Suppressor macrophage treated with lipopolysaccharide for 4 hours (primary cell): ENCODE measurements at places on chromosomes 7 and 10.

DNA sequence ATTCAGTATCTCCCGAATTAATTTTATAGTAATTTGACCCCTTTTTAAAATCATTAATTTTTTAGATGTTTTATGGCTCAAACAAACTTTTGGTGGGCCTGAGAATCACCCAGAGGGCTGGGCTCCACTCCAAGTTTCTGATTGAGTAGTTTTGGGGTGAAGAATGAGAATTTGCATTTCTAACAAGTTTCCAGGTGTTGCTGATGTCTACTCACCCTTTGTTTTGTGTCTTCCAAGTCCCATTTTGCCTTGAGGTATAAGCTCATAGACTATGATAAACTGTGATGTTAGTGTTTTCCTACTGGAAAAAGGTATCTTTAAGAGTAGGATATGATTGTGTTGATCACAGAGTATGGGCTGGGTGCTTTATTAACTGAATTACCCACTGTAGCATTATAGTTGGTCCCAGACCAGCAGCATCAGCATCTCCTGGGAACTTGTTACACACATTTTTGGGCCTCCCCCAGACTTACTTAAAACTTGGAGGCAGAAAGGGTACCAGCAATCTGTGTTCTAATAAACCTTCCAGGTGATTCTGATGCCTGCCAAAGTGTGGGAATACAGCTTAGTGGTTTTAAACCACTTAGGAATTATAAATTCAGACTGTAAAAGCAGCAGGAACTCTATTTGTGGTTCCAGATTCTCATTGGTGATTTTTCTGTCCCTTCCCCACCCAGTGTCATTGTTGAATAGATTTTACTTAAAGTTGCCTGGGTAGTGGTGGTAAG lies 19.1 kb downstream of the ZNRF2 start:
- DNase-seq = no peak

- DNase-seq = no peak
These were observed 86.2 kb downstream of the HECW1 start for GRCh38 chr7:43198599-43199090.

DNA sequence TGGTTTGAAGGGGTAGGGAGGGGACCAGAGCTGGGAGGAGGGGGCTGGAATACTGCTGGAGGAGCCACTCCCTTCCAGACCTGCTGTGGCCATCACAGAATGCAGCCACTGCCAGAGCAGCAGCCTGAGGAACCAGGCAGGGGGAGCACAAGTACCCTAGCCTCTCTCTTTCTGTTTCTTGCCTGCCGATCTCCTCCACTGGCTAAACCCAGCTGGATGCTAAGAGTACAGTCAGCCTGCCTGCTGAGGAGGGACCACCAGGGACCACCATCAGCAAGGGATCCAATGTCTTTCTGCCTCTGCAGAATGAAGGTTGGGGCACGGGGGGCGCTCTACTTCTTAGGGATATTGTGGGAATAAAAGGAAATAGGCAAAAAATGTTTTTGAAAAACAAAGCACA lies 4.7 kb downstream of the BLVRA start:
- DNase-seq = no peak

GRCh38 chr7:14195871-14196270 lies 206.4 kb upstream of the ETV1 start:
- no peak for DNase-seq

DNA sequence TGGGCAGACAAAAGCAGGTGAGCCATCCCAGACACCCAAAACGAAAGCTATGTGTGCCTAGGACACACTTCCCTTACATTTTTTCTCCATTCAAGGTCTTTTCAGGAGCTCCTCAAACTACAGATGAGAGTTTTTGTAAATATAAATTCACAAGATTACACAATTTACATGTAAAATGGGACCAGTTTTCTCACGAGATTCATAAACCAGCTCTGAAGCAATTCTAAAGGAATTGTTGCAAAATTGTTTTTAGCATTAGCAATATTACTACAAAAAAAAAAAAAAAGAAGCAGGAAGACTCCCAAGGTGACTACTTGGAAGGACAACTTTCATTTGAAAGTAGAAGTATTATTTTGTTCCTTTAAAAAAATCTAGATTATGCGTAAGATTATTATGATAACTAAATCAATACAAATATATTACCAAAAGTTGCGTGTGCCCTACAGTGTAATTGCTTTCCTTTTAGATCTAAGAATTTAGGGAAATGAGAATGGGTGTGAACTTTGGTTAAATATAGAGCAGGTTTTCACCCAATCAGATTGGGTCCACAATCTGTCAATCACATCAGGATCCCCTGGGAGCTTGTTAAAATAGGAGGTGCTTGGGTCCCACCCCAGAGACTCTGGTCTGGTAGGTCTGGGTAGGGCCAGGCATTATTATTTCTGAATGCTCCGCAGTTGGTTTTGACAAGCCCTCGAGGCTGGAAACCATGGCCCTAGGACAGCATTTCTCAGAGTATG lies 72.2 kb downstream of the TBXAS1 start:
- DNase-seq = peak; percentile 70

DNA sequence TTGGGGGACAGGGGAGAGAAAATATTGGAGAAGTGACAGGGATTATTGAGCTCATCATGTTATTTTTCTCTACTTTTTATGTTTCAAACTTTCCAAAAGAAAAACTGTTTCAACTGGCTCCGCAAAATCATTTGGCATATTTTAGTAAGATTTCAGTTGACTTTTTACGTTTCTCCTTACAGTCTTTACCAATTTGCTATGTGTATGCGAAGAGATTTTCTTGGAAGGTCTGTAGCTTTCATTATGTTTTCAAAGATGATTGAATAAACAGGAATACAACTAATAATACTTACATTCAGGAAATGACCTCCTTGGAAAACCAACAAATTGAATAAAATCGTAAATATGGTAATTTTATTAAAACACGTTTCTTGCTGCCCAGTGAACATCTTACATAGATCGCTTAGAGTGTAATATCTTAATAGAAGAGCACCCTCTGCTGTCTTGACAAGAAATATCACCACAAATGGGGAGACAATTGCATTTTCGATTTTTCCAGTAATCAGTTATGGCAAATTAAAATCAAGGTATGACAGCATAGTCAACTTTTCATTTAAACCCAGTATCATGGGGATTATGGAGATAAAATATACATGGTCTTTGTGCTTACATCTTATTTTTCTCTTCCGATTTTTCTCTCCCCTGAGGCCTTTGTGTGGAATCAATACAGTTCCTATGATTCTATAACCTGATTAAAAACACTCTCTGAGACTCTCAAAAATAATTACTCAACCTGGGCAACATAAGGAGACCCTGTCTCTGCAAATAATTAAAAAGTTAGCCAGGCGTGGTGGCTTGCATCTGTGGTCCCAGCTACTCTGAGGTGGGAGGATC lies 43.1 kb downstream of the MBL2 start:
- peak; percentile 30 for DNase-seq

DNA sequence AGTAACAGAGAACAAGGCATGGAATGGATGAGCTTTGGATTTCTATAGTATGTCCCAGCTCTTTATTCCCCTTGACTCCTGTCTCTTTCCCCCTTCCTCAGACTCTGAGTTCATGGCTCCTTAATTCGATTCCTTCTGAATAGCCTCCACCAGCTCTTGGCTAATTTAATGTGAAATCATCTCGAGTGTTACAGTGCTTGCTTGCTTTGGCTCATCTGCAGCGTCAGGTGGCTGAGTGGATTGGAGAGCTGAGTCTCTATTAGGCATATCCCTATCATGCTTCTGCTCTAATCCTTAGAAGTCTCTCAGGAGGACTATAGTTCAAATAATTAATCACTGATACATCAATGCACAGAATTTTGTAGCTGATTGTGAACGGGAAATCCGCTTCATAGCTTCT lies 134.6 kb downstream of the LRRC4 start:
- DNase-seq = no peak

GRCh38 chr7:115123441-115123840 lies 201.5 kb downstream of the MDFIC start:
- DNase-seq = no peak

DNA sequence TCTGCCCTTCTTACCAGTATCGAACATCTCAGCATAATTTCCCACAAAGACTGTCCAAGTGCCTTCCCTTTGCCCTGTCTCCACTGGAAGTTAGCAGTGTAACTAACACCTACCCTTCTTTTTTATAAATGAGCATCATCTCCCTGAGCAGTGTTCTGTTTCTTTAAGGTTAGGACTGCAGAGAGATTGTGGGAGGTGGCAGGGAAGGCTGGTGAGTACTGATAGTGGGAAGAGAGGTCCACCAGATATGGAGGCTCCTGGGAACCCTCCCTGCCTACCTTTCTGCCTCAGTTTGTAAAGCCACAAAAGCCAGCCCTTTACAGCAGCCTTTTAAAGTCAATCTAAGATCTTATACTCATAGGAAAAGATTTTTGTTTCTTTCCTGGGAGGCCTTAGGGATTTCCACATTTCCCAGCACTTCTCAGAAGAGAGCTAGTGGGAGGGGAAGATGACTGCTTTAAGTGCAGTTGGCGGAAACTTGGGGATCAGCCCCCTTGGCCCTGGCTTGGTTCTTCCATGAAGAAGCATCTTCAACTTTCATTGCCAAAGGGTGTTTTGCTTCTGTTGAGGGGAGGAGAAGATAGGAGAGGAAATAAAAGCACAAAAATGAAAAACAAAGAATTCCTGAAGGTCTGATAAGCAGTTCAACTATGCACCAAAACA lies 36.6 kb upstream of the CALD1 start:
- DNase-seq = peak; percentile 29
